ENCODE measurements at places on chromosomes 2 and 18.

- no peaks in the 10 kb centered on the region for H3K4me1 ChIP-seq
- no peaks in the 10 kb centered on the region for H3K36me3 ChIP-seq
- DNase-seq = no peak
- no peaks in the 10 kb centered on the region for H3K27me3 ChIP-seq
- no peak overlapping the region for H3K27ac ChIP-seq
Observed at GRCh38 chr2:25534455-25534854, 138.9 kb downstream of the DTNB start.

DNA sequence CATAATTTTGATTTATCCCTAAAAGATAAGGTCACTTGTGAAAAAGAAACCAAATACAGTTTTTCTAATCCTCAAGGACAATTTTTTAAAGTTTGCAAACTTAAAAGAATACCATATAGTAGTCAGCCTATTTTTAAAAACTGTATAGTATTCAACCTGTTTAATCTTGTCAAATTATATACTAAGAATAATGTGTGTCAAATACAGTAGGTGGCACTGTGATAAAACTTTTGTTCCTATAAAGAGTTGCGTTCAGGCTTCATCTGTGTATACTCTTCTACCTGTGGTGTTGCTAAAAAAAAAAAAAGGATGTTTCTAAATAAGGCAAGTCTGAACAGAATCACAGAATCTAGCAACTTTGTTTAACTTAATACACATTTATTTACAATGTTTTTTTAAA, 68.6 kb downstream of the CCDC138 start:
- no peak overlapping the region for H3K4me3 ChIP-seq
- H3K36me3 ChIP-seq = peaks cover 7% of the 10 kb centered on the region
- H3K27ac ChIP-seq = no peak overlapping the region
- H3K27me3 ChIP-seq = no peaks in the 10 kb centered on the region

DNA sequence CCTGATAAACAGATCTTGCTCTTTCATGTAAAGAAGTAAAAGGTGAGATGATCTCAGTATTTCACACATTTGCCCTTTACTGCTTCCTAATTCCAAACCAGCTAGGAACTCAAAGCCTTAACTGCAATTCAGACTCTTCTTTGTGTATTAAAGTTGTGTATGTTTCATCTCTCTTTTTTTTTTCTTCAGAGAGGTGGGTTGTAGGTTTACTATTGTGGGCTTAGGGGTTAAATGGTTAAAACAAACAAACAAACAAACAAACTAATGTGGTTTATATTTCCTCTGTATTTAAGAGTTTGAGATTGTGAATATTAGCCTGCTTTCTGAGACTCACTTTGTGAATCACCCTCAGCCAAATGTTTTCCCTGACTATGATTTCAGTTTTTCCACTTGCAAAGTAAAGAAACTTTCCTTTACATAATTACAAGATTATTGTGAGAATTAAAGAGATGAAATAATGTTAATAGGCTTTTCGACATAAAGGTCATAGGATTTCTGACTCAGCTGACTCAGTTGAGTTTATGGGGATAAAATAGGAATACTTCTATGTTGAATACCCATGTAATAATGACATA, 2.8 kb downstream of the GULP1 start:
- peak overlapping the region; percentile 97 for H3K27ac ChIP-seq
- no peaks in the 10 kb centered on the region for H3K27me3 ChIP-seq
- DNase-seq = no peak
- H3K4me1 ChIP-seq = peaks cover 41% of the 10 kb centered on the region
- peaks cover 13% of the 10 kb centered on the region for H3K36me3 ChIP-seq

DNA sequence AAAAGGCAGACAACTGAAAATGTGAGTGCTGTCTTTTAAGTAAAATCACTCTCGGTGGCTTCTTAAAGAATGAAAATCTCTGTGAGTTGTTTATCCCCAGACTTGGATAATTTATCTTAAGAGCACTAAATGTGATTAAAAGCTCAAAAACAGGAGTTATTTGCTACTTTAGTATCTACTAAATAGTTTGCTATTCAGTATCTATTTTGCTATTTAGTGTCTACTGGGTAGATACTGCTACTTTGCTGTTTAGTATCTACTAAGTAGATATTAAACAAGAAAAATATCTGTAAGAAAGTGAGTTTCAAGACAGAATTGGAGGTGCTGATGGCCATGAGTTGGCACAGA, 1.4 kb upstream of the KCNG3 start:
- H3K36me3 ChIP-seq = no peaks in the 10 kb centered on the region
- peak overlapping the region; percentile 33 for H3K4me3 ChIP-seq
- peaks cover 46% of the 10 kb centered on the region for H3K4me1 ChIP-seq
- H3K27ac ChIP-seq = peak overlapping the region; percentile 3
- peaks cover 20% of the 10 kb centered on the region for H3K27me3 ChIP-seq

GRCh38 chr18:7982216-7982615, 415.1 kb downstream of the PTPRM start:
- H3K27me3 ChIP-seq = no peaks in the 10 kb centered on the region
- H3K4me1 ChIP-seq = no peaks in the 10 kb centered on the region
- no peak overlapping the region for H3K4me3 ChIP-seq
- H3K36me3 ChIP-seq = no peaks in the 10 kb centered on the region

GRCh38 chr18:31217038-31217849, 54.6 kb upstream of the DSC1 start:
- H3K4me1 ChIP-seq = no peaks in the 10 kb centered on the region
- no peaks in the 10 kb centered on the region for H3K27me3 ChIP-seq
- H3K27ac ChIP-seq = no peak overlapping the region
- H3K36me3 ChIP-seq = 0 out of 2 replicates have a peak, but pooled peaks cover 8% of the 10 kb centered on the region

DNA sequence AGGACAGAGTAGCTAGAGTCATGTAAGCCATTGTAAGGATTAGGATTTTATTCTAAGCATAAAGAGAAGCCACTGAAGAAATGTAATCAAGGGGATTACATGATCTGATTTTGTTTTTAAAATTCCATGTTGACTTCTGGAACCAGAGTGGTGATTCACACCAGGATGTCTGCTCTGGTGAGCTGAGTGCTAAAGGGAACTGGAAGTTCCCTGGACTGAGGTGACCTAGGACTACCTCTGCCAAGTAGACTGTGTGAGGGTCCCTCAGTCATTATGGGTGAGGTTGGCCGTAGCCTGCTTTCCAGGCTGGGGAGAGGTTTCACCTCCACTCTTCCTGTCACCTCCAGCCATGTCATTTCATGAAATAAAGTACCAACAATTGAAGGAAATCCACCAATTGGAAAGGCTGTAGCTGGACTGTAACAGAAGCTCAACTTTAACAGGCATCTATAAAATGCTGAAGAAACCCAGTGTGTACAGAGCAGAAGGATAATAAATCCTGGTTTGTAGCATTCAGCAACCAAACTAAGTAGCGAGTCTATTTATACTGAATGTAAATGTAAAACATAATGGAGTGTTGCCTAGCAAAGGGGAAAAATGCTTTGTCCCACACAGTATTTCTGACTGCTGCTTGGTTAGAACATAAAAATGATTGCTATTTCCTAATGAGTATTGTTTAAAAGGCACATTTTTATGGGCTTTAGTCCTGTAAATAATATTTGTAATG, 507.4 kb upstream of the PKDCC start:
- no peak for DNase-seq
- no peaks in the 10 kb centered on the region for H3K4me1 ChIP-seq
- H3K27me3 ChIP-seq = no peaks in the 10 kb centered on the region
- H3K4me3 ChIP-seq = no peak overlapping the region

All from GM23338 (cell line).